NCI-H510A (cell line): ENCODE measurements at places on chromosomes 2 and 18.

GRCh38 chr2:171360905-171361304 is 72.9 kb downstream of the METTL8 start:
- no peak for DNase-seq

DNA sequence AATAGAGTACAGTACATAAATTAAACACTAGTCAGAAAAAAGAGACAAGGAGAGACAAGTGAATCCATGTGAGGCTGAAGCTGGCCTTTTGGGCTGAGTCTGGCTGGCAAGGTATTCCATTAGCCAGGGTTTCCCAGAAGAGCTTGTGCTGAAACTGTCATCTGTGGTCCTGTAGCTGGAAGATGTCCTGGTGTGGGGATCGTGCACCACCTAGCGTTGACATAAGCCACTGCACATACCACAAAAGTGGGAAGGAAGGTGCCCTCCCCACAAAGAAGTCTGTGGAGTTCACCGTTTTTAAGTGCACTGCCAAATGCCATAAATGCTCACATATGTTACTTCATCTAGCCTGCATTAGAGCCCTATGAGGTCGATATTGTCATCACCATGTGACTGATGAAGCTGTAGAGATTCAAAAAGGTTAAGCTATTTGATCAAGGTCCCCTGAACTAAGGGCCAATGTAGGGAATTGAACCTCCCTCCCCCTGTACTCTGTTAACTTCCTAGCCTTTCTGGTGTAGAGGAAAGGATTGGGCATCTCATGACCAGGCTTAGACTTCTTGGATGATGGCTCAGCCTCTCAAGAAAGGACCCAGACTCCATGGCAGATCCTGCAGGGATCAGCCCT is 31.9 kb upstream of the GALNT14 start:
- peak; percentile 29 for DNase-seq

- no peak for DNase-seq
These were observed 107.3 kb downstream of the CABYR start for GRCh38 chr18:24246143-24246542.

DNA sequence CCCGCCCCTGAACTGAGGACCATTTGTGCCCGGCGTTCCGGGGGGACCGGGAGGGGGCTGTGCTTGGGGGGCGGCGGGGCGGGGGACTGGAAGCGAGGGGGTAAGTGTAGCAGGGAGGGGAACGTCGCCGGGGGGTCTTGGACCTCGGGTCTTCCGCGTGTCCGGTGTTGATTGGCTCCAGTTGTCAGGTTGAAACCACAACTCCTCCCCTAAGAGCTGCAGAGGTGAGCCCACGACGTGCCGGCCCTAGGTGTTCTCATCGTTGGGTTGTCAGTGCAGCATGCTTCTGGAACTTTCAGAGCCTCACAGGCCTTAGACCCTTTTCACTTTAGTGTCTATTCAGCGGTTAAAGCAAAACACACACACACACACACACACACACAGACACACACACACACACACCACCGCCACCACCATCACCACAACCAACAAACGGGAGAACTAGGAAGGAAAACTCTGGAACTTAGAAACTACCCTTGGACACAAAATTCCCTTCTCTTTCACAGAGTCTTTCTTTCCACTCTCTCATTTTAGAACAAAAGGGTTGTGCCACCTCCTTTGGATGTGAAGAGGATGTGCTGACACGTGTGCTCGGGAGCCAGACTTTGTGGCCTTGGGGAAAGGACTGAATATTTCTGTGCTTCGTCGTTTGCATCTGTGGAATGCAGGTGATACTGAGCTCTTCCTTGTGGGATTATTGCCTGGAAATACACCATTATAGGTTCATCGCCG is 6.7 kb upstream of the DLX2 start:
- DNase-seq: no peak

- DNase-seq: no peak
These were observed 8.7 kb downstream of the ANTXR1 start for GRCh38 chr2:69021727-69022126.

DNA sequence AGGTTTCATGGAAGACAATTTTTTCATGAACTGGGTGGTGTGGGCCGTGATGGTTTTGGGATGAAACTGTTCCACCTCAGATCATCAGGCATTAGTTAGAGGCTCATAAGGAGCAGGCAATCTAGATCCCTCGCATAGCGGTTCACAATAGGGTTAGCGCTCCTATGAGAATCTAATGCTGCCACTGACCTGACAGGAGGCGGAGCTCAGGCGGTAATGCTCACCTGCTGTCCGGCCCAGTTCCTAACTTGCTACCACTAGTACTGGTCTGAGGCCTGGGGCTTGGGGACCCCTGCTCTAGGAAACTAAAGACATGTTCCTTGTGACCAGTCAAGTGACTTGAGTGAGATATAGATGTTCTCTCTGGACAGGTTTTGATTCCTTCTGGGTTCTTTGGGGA is 49.2 kb downstream of the OXER1 start:
- DNase-seq: no peak

GRCh38 chr18:53698907-53699306 is 525.6 kb downstream of the MBD2 start:
- peak; percentile 36 for DNase-seq

- DNase-seq: no peak
These were observed 239.1 kb downstream of the CPS1 start for GRCh38 chr2:210795506-210795905.
